ENCODE measurements at places on chromosomes 13 and 19. TPM values are rescaled to one million over a fixed set of nuclear protein-coding genes. Genes with fewer than 3 reads are reported as not detected.
A peak's percentile ranks its signal among the peaks of the same experiment; 100 is the strongest.

- H3K36me3 ChIP-seq: no peaks in the 10 kb centered on the region
- peaks cover 40% of the 10 kb centered on the region for H3K4me1 ChIP-seq
- no peaks in the 10 kb centered on the region for H3K27me3 ChIP-seq
- peak; percentile 88 for DNase-seq
These were observed at the start of gene PLEKHF1 for GRCh38 chr19:29665215-29665825. TSS of gene PLEKHF1 (plus strand) at chr19:29665461. CDS start at chr19:29673840, 8,379 bp downstream.

GRCh38 chr13:50334944-50335343 lies 319.7 kb downstream of the KCNRG start:
- H3K4me1 ChIP-seq: no peaks in the 10 kb centered on the region
- H3K27ac ChIP-seq: no peak overlapping the region
- no peak overlapping the region for H3K4me3 ChIP-seq

DNA sequence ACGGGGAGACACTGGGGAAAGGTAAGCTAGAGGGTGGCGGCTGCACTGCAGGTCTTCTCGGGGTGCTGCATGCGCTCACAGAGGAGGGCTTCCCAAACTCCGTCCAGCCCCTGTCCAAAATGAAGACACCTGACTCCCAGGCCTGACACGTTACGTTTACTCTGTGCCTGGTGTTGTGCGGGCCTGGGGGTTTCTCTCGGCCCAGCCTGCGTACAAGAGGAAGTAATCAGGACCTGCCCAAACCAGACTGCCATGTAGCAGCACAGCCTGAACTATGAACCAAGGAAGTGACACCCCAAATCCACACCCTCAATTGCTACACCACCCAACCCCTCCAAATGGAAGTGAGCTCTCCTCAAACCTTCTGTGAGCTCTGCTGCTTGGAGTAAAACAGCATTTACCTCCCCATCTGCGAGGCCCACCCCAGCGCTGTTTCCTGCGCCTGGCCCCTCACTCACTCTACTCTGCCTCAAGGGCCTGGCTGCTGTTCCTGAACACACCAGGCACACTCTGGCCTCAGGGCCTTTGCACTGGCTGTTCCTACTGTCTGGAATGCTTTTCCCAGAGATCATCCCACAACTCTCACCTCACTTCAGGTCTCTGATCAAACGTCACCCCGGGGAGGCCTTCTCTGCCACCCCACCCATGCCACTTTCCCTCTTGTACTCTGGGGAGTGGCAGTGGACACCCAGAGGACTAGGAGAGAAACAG lies 3.0 kb downstream of the HSPBP1 start:
- peaks cover 8% of the 10 kb centered on the region for H3K4me1 ChIP-seq
- H3K36me3 ChIP-seq: no peaks in the 10 kb centered on the region
- H3K27ac ChIP-seq: no peak overlapping the region
- H3K27me3 ChIP-seq: no peaks in the 10 kb centered on the region

GRCh38 chr19:16146112-16146511 lies 2.6 kb downstream of the HSH2D start:
- H3K27me3 ChIP-seq: no peaks in the 10 kb centered on the region
- no peaks in the 10 kb centered on the region for H3K36me3 ChIP-seq
- no peak for DNase-seq
- no peak overlapping the region for H3K4me3 ChIP-seq
- H3K4me1 ChIP-seq: no peaks in the 10 kb centered on the region
- no peak overlapping the region for H3K27ac ChIP-seq

GRCh38 chr13:21837841-21838551 lies 167.1 kb downstream of the FGF9 start:
- no peak overlapping the region for H3K27ac ChIP-seq
- H3K4me1 ChIP-seq: no peaks in the 10 kb centered on the region
- no peak overlapping the region for H3K4me3 ChIP-seq
- no peaks in the 10 kb centered on the region for H3K27me3 ChIP-seq

DNA sequence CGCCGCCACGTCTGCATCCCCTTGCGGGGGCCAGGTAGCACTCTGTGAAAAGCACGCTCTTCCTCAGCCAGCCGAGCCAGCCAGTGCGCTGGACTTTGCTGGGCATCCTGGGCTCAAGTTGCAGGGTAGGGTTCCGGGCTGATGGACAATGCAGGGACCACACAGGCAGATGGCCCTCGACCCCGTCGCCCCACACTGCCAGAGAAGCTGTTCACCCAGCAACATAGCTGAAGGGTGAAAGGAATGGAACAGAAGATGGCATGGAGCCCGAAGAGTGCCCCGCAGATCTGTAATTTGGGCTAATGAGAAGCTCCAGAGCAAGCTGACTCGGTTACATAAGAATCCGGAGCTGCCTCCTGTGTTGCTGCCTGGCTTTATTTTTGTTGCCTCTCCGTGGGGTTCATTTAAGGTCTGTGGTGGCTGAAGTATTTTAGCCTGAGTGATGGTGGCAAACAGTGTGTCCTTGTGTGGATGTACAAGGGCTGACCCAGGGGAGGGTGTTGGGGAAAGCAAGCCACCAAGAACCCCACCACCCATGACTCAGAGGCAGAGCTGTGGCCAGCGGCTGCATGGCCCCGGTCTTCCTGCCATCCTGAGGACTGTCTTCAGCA lies 105.8 kb downstream of the SOX1 start:
- H3K36me3 ChIP-seq: no peaks in the 10 kb centered on the region
- H3K27me3 ChIP-seq: no peaks in the 10 kb centered on the region
- H3K27ac ChIP-seq: no peak overlapping the region
- no peak overlapping the region for H3K4me3 ChIP-seq
- no peak for DNase-seq
- no peaks in the 10 kb centered on the region for H3K4me1 ChIP-seq

DNA sequence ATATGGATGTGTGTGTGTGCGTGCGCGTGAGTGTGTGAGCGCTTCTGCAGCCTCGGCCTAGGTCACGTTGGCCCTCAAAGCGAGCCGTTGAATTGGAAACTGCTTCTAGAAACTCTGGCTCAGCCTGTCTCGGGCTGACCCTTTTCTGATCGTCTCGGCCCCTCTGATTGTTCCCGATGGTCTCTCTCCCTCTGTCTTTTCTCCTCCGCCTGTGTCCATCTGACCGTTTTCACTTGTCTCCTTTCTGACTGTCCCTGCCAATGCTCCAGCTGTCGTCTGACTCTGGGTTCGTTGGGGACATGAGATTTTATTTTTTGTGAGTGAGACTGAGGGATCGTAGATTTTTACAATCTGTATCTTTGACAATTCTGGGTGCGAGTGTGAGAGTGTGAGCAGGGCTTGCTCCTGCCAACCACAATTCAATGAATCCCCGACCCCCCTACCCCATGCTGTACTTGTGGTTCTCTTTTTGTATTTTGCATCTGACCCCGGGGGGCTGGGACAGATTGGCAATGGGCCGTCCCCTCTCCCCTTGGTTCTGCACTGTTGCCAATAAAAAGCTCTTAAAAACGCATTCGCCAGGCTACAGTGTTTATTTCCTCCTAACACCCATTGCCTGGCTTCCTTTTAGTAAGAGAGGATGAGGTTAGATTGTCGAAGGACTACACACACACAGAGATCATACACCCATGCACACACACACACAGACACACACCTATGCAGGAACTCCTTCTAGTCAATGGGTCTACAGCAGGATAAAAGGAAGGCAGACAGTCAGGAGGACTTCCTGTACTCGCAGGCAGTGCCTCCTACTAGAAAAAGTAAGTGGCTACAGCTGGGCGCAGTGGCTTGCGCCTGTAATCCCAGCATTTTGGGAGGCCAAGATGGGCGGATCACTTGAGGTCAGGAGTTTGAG lies 7.1 kb downstream of the FOSB start:
- no peaks in the 10 kb centered on the region for H3K27me3 ChIP-seq
- H3K4me3 ChIP-seq: no peak overlapping the region
- no peak overlapping the region for H3K27ac ChIP-seq
- H3K4me1 ChIP-seq: no peaks in the 10 kb centered on the region

- H3K4me3 ChIP-seq: no peak overlapping the region
- no peaks in the 10 kb centered on the region for H3K36me3 ChIP-seq
- no peaks in the 10 kb centered on the region for H3K4me1 ChIP-seq
- no peaks in the 10 kb centered on the region for H3K27me3 ChIP-seq
These were observed 437.9 kb downstream of the KLF5 start for GRCh38 chr13:73496711-73497110.

- H3K4me1 ChIP-seq: no peaks in the 10 kb centered on the region
- H3K4me3 ChIP-seq: no peak overlapping the region
- H3K27ac ChIP-seq: peak overlapping the region; percentile 83
- H3K27me3 ChIP-seq: no peaks in the 10 kb centered on the region
- DNase-seq: peak; percentile 25
- H3K36me3 ChIP-seq: peaks cover under 1% of the 10 kb centered on the region
These were observed 10.0 kb downstream of the RFX1 start for GRCh38 chr19:13995878-13996765.

DNA sequence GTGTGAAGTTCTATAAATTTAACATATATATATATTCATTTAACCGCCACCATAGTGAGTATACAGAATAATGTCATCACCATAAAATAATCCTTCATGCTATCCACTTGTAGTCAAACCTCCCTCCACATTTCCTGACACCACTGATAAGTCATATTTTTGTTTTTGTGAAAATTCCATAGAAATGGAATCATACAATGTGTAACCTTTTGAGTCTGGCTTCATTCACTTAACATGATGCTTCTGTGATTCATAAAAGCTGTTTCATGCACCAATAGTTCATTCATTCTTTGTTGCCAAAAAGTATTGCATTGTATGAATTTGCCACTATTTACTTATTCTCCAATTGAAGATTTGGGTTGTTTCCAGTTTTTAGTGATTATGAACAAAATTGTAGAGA lies 497.5 kb upstream of the PCDH20 start:
- no peak overlapping the region for H3K27ac ChIP-seq
- H3K4me1 ChIP-seq: no peaks in the 10 kb centered on the region
- no peaks in the 10 kb centered on the region for H3K27me3 ChIP-seq
- H3K36me3 ChIP-seq: no peaks in the 10 kb centered on the region
- H3K4me3 ChIP-seq: no peak overlapping the region
- DNase-seq: no peak

- no peaks in the 10 kb centered on the region for H3K36me3 ChIP-seq
- H3K27ac ChIP-seq: no peak overlapping the region
- no peak overlapping the region for H3K4me3 ChIP-seq
- peak; percentile 33 for DNase-seq
These were observed 2819.7 kb downstream of the PCDH9 start for GRCh38 chr13:64410276-64411053.

DNA sequence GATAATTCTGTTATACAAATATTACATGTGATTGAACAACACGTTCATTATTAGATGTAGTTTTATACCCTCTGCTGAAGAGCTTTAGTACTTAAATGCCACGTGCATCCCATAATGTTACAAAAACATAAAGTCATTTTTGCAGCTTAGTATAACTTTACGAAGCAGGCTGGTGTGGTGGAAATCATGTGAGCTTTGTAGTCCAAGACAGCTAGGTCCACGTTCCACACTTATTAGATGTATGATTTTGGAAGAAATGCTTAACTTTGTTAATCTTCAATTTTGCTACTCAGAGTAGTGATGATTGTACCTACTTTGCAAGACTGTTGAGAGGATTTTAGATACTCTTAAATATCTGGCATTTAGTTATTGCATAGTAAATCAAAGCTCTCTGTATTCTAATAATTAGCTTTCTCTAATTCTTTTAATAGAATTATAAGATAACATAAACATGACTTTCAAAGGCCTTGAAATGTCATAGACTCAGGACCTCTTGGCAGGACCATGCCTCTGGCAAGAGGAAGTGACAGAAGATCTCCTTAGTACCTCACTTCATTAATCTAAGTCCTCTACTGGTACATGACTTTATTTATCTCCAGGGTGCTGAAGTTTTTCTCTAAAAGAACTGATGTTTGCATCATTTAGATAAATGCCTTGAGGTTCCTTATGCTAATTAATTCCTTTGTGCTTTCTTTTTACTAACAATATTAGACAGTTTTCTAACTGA lies 153.7 kb downstream of the PCDH20 start:
- H3K4me1 ChIP-seq: no peaks in the 10 kb centered on the region
- no peak for DNase-seq
- no peak overlapping the region for H3K4me3 ChIP-seq
- no peaks in the 10 kb centered on the region for H3K36me3 ChIP-seq
- no peak overlapping the region for H3K27ac ChIP-seq

- H3K27ac ChIP-seq: no peak overlapping the region
- no peak for DNase-seq
- no peaks in the 10 kb centered on the region for H3K27me3 ChIP-seq
- H3K36me3 ChIP-seq: no peaks in the 10 kb centered on the region
- no peaks in the 10 kb centered on the region for H3K4me1 ChIP-seq
These were observed 33.0 kb downstream of the MIPEP start for GRCh38 chr13:23856008-23856750.

GRCh38 chr13:50153876-50154275 lies 138.6 kb downstream of the KCNRG start:
- H3K36me3 ChIP-seq: no peaks in the 10 kb centered on the region
- no peak overlapping the region for H3K4me3 ChIP-seq
- no peaks in the 10 kb centered on the region for H3K4me1 ChIP-seq
- DNase-seq: no peak

GRCh38 chr13:113586661-113587479 lies 2.3 kb downstream of the TFDP1 start:
- H3K36me3 ChIP-seq: no peaks in the 10 kb centered on the region
- H3K27ac ChIP-seq: no peak overlapping the region
- no peaks in the 10 kb centered on the region for H3K27me3 ChIP-seq
- H3K4me1 ChIP-seq: no peaks in the 10 kb centered on the region

DNA sequence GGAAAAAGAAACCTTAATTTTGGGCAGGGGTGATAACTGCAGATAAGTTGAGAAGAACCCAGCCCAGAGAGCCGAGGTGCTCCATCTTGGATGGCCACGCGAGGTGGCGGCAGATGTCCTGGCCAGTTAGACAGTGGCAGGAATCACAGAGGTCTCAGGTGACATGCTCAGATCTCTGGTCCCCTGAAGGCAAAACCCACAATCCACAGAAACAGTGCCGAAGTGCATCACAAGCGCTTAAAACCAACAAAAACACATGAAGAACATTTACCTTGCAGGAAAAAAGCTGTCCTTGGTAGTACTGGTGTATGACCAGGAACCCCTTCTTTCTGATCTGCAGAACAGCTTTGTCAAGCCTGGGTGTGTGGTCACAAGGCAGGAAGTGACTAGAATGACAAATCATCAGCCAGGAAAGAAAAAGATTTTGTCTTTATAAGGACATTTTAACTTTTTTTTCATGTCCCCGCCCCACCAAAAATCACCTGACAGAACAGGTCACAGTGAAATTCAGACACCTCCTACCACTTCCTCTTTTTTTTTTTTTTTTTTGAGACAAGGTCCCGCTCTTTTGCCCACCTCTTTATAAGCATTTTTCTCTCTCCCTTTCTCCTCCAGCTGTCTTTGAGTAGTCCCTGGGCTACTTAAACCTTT lies at the start of gene LCP1:
Gene LCP1, minus strand, starts transcription at position 338 of the 651 bp plus-strand sequence. CDS start 22,515 bp downstream, outside the sequence.
- no peaks in the 10 kb centered on the region for H3K36me3 ChIP-seq
- DNase-seq: no peak
- no peak within 1 kb of the TSS for H3K4me3 ChIP-seq
- H3K27me3 ChIP-seq: no peaks in the 10 kb centered on the region

- H3K36me3 ChIP-seq: no peaks in the 10 kb centered on the region
- no peaks in the 10 kb centered on the region for H3K4me1 ChIP-seq
These were observed 1.1 kb upstream of the CBLC start for GRCh38 chr19:44776402-44777096.

GRCh38 chr19:31329819-31330218 lies 19.4 kb downstream of the TSHZ3 start:
- no peaks in the 10 kb centered on the region for H3K36me3 ChIP-seq
- H3K27ac ChIP-seq: no peak overlapping the region
- H3K4me3 ChIP-seq: no peak overlapping the region
- no peak for DNase-seq
- no peaks in the 10 kb centered on the region for H3K27me3 ChIP-seq
- no peaks in the 10 kb centered on the region for H3K4me1 ChIP-seq

TARM1 gene
- total RNA-seq: not detected

IL11 gene
- 0.41 TPM for total RNA-seq

TEX29 gene
- not detected for total RNA-seq

SGCG gene
- total RNA-seq: 0.14 TPM

CYP2F1 gene
- total RNA-seq: not detected

MIA gene
- total RNA-seq: not detected

SERP2 gene
- total RNA-seq: 1.2 TPM

ALDH16A1 gene
- 19.1 TPM for total RNA-seq

RASIP1 gene
- 6.5 TPM for total RNA-seq

CLASRP gene
- 52.8 TPM for total RNA-seq

LRRC4B gene
- total RNA-seq: 0.46 TPM

SOHLH2 gene
- total RNA-seq: not detected

HSH2D gene
- 5.9 TPM for total RNA-seq
